ENCODE measurements at places on chromosomes 1 and 21.

DNA sequence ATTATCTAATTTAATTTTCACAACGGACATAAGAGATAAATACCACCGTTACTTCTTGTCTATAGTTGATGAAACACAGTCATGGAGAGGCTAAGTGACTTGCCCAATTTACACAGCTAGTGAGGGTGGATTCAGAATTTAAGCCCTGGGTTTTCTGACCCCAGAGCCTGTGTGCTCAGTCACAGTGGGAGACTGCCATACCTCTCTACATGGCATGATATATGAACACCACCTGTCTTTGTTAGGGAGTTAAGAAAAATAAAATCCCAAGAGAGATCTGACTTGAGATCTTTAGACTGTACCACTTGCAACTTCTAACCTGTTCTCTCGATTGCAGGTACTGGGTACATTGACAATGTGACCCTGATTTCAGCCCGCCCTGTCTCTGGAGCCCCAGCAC, 40.3 kb downstream of the LAMC2 start:
- H3K4me1 ChIP-seq = peaks cover 9% of the 10 kb centered on the region
- H3K27me3 ChIP-seq = no peaks in the 10 kb centered on the region
- DNase-seq = no peak
- no peaks in the 10 kb centered on the region for H3K36me3 ChIP-seq
- no peak overlapping the region for H3K27ac ChIP-seq

- no peaks in the 10 kb centered on the region for H3K36me3 ChIP-seq
- H3K4me1 ChIP-seq = no peaks in the 10 kb centered on the region
- no peak for DNase-seq
- no peak overlapping the region for H3K27ac ChIP-seq
Observed at GRCh38 chr1:158002631-158003405, 9.4 kb downstream of the KIRREL1 start.

- no peaks in the 10 kb centered on the region for H3K4me1 ChIP-seq
- DNase-seq = no peak
- no peak overlapping the region for H3K4me3 ChIP-seq
- no peak overlapping the region for H3K27ac ChIP-seq
- no peaks in the 10 kb centered on the region for H3K36me3 ChIP-seq
- peaks cover 3% of the 10 kb centered on the region for H3K27me3 ChIP-seq
Observed at GRCh38 chr1:150056407-150056806, 11.2 kb upstream of the VPS45 start.

- peaks cover 2% of the 10 kb centered on the region for H3K27me3 ChIP-seq
- DNase-seq = no peak
- H3K36me3 ChIP-seq = no peaks in the 10 kb centered on the region
- H3K4me1 ChIP-seq = peaks cover 23% of the 10 kb centered on the region
- no peak overlapping the region for H3K4me3 ChIP-seq
Observed at GRCh38 chr21:31103163-31103562, 64.9 kb upstream of the KRTAP19-8 start.

DNA sequence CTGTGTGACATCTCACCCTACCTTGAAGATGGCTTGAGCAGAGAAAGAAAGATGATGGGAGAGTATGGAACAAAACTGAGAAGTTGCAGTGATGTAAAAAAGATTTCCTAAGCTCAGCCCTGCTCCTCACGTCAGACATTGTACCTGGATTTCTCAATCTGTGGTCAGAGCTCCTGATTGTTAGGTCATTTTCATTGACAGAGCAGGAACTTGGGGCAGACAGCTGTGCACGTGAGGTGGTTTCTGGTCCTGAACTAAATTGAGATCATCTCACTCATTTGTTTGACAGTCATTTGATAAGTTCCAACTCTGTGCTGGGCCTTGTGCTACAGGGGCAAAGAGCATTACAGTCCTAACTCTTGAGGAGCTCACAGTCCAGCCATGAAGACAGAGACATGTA, 10.2 kb downstream of the TRAF3IP3 start:
- peak overlapping the region; percentile 76 for H3K27ac ChIP-seq
- peaks cover 65% of the 10 kb centered on the region for H3K4me1 ChIP-seq
- DNase-seq = peak; percentile 57
- no peaks in the 10 kb centered on the region for H3K27me3 ChIP-seq

DNA sequence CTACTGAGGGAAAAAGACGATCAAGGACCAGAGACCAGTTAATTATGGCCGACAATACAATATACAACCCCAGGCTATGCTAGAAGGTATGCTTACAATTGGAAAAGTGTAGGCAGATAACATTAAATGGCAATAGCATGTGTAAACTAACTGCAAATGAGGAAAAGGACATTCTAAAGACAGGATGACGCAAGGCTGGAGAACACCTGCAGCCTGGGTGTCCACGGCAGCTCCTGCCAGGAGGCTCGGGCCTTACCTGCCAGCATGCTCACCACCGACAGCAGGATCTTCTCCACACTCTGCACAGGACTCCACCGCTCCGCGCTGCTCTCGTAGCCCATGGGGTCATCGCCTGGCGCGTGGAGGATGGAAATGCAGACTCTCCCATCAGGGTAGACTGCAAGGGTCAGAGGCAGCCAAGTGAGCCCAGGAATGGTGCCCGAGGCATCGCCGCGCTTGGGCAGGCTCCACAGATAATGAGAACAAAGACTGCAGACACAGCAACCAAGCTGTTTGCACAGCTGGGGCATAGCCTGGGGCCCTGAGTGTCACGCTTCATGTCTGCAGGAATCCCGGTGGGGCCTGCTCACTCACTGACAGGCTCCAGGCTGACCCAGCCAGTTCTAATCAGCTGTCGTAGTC, 28.2 kb downstream of the UBE2G2 start:
- H3K4me3 ChIP-seq = no peak overlapping the region
- DNase-seq = no peak
- H3K36me3 ChIP-seq = peaks cover 48% of the 10 kb centered on the region
- no peaks in the 10 kb centered on the region for H3K27me3 ChIP-seq

GRCh38 chr1:7259955-7260354, 474.7 kb downstream of the CAMTA1 start:
- no peak for DNase-seq
- H3K4me3 ChIP-seq = no peak overlapping the region
- H3K27ac ChIP-seq = no peak overlapping the region
- no peaks in the 10 kb centered on the region for H3K4me1 ChIP-seq

GRCh38 chr1:182484531-182485257, 34.7 kb downstream of the RGSL1 start:
- peaks cover 6% of the 10 kb centered on the region for H3K27me3 ChIP-seq
- H3K4me3 ChIP-seq = no peak overlapping the region
- peak; percentile 12 for DNase-seq

GRCh38 chr1:231397886-231398671, 24.0 kb downstream of the EGLN1 start:
- peaks cover 49% of the 10 kb centered on the region for H3K4me1 ChIP-seq
- no peak overlapping the region for H3K27ac ChIP-seq
- H3K4me3 ChIP-seq = no peak overlapping the region
- H3K27me3 ChIP-seq = no peaks in the 10 kb centered on the region
- peaks cover 24% of the 10 kb centered on the region for H3K36me3 ChIP-seq

- no peaks in the 10 kb centered on the region for H3K27me3 ChIP-seq
- peaks cover 11% of the 10 kb centered on the region for H3K36me3 ChIP-seq
- H3K4me1 ChIP-seq = peaks cover 55% of the 10 kb centered on the region
- peak overlapping the region; percentile 93 for H3K27ac ChIP-seq
- DNase-seq = no peak
Observed at GRCh38 chr21:37369307-37369854, 2.8 kb downstream of the DYRK1A start.

GRCh38 chr1:202264300-202264699, 70.7 kb downstream of the LGR6 start:
- H3K27ac ChIP-seq = no peak overlapping the region
- no peak for DNase-seq
- H3K27me3 ChIP-seq = peaks cover 35% of the 10 kb centered on the region
- H3K4me1 ChIP-seq = no peaks in the 10 kb centered on the region

DNA sequence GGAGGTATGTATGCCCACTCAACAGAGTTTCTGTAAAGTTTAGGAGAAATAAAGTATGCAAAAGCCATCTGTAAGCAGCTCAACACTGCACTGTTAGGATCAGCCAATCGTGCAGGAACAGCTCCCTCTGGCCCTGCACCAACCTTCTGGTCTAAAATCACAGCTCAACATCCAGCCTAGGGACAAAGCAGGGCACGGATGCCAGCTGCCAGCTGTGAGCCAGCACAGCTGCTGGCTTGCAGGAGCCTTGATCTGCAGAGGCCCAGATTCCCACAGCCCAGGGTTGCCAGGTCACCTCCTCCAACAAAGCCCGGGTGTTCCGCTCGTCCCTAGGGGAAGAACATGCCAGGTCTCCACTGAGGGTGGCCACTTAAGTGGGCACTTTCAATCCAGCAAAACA, 8.6 kb downstream of the ACOT7 start:
- H3K4me1 ChIP-seq = no peaks in the 10 kb centered on the region
- H3K4me3 ChIP-seq = no peak overlapping the region
- H3K27ac ChIP-seq = no peak overlapping the region

DNA sequence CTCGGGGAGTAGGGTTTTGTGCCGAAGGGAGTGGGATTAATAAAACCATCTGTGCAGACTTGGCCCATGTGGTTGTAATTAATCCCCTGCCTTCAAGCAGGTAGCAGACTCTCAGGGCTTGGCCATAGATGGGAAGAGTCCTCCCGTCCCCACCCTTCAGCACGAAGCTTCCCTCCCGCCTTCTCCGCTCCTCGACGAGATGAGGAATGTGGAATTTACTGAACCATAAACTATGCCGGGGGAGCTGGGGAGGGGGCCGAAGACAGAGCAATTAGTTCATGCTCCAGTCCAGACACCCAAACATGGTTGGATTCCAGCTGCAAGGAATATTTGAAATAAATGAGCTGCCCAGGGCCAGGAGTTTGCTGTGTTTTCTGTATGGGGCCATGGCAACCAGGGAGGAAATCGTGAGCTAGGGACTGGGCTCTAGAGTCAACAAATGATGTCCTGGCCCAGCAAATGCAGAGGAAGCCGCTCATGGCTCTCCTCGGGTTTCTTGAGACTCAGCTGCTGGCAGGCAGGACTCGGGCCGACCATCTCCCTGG, 78.8 kb downstream of the SPSB1 start:
- no peaks in the 10 kb centered on the region for H3K27me3 ChIP-seq
- H3K27ac ChIP-seq = no peak overlapping the region
- no peak overlapping the region for H3K4me3 ChIP-seq
- H3K36me3 ChIP-seq = no peaks in the 10 kb centered on the region
- peaks cover 6% of the 10 kb centered on the region for H3K4me1 ChIP-seq

DNA sequence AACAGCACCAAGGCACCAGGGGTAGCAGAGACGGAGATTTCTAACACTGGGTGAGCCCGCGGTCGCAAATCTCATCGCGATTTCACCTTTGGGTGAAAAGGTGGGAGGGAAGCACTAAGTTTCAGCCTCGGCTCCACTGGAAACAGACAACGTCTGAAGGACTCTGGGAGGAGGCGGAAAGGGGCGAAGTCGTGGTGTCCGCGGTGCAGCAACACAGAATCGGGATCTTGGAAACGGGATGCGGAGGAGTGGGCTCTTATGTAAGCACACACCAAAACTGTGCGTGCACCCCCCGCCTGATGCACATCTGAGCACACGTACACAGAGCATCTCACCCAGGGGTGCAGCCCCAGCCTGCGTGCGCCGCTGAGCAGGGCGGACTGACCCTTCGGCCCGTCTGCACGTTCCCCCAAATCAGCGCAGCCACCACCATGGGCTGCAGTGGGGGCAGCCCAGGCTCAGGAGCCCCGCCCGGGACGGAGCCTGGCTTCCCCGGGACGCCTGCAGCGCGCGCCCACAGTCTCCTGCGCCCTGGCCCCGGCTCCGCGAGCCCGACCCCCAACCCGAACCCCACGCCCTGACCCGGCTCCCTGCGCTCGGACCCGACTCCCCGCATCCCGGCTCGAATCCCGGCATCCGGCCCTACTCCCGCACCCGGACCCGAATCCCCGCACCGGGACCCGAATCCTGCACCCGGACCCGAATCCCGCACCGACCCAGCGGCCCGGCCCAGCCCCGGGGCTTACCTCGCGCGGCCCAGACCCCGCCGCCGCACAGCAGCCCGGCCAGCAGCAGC, 670 bp downstream of the CLSTN1 start:
- peaks cover 9% of the 10 kb centered on the region for H3K27me3 ChIP-seq
- peak overlapping the region; percentile 87 for H3K4me3 ChIP-seq
- peak; percentile 60 for DNase-seq
- peaks cover 35% of the 10 kb centered on the region for H3K4me1 ChIP-seq

GRCh38 chr1:163176797-163177196, 25.9 kb downstream of the RGS5 start:
- H3K4me1 ChIP-seq = no peaks in the 10 kb centered on the region
- no peak for DNase-seq
- H3K4me3 ChIP-seq = no peak overlapping the region
- no peaks in the 10 kb centered on the region for H3K36me3 ChIP-seq

DNA sequence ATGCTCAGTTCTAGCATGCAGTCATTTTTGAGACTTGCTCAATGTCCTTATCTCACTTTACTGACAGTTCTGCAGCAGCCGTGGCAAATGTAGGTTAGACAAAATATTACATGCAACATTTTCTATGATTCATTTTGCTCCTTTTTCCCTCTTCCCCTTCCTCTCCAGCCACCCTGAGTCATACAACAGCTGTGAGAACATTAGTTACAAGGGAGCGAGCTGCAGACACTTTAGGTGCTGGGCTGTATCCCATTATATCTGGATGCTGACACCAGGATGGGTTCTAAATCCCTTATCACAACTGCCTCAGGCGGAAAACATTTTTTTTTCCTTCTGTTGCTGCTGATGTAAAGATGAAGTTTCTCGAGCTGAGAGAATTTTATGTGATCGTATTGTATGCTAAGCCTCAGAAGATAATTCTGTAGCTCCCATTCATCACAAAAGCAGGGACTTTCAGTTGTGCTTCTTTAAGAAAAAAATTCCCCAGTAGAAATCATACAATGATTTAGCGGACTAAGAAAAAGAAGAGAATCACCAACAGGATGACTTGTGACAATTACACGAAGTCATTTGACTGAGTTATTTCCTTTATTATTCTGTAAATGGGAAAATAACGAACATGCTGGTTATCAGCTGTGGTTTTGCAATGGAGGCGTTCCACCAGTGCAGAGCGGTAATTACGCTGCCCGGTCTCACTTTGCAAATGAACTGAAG, 345.0 kb downstream of the DISC1 start:
- H3K27ac ChIP-seq = no peak overlapping the region
- H3K4me3 ChIP-seq = no peak overlapping the region
- peaks cover 4% of the 10 kb centered on the region for H3K36me3 ChIP-seq
- H3K4me1 ChIP-seq = peaks cover 25% of the 10 kb centered on the region
- no peak for DNase-seq
- H3K27me3 ChIP-seq = no peaks in the 10 kb centered on the region

DNA sequence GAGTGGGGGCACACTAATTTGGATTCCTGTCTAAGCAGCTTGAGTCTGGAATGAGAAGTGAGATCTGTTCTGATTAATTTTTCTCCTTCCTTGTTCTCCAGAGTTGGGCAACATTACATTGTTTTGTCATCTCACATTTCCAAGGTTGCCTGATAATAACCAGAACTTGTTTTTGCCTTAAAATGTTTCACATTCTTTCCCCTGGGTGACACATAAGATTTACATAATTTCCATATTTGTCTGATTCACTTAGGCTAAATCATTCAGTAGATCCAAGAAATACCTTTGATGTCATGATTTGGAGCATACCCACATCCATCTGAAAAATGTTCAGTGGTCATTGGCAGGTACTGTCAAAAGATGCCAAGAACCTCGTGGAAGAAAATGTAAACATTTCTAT, 60.3 kb downstream of the XCL2 start:
- H3K27ac ChIP-seq = peak overlapping the region; percentile 5
- peaks cover 53% of the 10 kb centered on the region for H3K4me1 ChIP-seq
- no peaks in the 10 kb centered on the region for H3K27me3 ChIP-seq
- DNase-seq = no peak
- H3K36me3 ChIP-seq = peaks cover 4% of the 10 kb centered on the region

- no peak for DNase-seq
- no peak overlapping the region for H3K27ac ChIP-seq
- no peaks in the 10 kb centered on the region for H3K4me1 ChIP-seq
- no peaks in the 10 kb centered on the region for H3K36me3 ChIP-seq
Observed at GRCh38 chr1:164780111-164780812, 221.3 kb downstream of the PBX1 start.

GRCh38 chr1:45246760-45247159, 40.4 kb upstream of the ZSWIM5 start:
- DNase-seq = peak; percentile 27
- no peak overlapping the region for H3K4me3 ChIP-seq
- peak overlapping the region; percentile 88 for H3K27ac ChIP-seq
